CD4-positive, alpha-beta memory T cell (primary cell): ENCODE measurements at places on chromosomes 5 and 9.

DNA sequence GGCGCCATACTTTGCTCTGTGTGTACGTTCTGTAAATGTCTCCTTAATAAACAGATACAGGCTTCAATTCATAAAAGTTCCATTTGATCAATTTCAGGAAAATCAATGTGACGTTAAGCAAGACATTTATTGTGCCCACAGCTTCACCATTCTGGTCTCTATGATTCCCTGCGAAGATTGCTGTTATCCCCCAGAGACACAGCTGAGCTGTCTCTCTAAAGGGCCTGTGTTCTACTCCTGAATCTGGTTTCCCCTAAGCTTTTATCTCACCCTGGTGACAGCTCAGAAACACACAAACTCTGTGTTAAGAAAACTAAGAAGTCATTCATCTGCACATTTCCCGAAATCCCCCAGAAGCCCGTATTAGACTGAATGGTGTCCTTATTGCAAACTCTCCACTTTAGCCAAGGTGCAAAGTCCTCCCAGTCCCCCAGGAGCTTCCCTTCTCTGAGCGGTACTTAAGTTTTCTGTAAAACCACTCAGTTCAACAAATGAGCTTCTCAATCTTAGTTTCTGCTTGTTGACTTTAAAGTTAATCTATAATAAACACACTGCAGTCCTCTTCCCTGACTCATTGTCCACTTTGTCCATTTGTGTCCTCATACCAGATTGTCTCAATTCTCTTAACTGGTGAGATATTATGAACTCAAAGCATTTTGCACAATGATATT is 1.4 kb upstream of the C5orf15 start:
- DNase-seq, result no peak

DNA sequence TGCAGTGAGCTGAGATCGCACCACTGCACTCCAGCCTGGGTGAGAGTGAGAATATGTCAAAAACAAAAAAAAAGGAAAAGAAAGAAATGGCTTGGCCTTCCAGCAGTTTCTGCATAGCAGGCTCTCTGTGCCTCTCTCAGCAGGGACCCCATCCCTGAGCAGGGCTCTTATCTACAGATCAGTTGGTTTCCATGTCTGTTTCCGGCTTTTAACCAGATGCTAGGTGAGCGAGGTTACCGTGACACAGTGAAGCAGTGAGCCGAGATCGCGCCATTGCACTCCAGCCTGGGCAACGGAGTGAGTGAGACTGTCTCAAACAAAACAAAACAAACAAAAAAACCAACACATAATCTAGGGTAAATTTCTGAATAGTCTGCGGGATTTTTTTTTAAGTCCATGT is 51.4 kb downstream of the COL5A1 start:
- no peak for DNase-seq

DNA sequence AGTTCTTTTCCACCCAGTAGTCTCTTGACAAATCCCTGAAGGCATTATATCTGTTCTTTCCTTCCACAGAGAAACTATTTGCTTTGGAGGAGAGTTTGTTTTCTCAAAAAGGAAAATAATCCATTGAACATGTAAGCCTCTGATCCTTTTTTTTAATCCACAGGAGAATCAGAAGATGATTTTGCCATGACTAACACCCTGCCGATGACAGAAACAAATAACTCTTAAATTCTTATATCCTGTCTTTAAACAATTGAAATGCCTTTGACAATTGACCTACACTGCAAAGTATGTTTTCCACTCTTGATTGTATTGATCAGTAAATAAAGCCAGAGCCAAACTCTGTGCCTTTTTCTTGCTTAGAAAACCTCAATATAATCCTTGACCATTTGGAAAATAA is 666.4 kb upstream of the CTNND2 start:
- no peak for DNase-seq

- DNase-seq, result no peak
Observed at GRCh38 chr5:38716516-38716915, 129.3 kb upstream of the OSMR start.

GRCh38 chr9:93369686-93370085 is 81.8 kb upstream of the FAM120A start:
- no peak for DNase-seq

GRCh38 chr9:6498982-6499381 is 86.0 kb downstream of the UHRF2 start:
- no peak for DNase-seq

DNA sequence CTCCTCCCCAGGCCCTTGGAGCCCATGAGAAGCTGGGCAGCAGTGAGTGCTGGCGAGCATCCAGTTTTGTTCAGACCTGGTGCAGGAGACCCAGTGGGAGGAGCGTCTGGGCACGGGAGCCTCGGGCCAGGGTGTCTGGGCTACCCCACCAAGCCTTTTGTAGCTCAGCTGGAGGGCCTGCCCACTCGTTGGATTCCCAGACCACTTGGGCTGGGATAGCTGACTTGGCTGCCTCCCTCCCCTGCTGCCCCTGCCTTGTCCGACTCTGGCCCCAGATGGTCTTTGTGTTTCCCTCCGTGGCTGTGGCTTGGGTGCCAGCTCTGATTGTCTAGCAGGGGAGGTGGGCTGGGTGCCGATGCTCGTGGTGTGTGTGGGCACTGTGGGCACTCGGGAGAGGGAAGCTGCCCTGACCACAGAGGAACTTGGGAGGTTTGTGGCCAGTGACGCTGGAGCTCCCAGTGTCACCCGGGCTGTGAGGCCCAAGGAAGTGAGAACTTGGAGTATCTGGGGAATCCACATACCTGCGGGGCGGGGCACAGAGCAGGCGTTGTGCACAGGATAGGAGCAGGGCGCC is 47.3 kb downstream of the WNK2 start:
- DNase-seq, result no peak

DNA sequence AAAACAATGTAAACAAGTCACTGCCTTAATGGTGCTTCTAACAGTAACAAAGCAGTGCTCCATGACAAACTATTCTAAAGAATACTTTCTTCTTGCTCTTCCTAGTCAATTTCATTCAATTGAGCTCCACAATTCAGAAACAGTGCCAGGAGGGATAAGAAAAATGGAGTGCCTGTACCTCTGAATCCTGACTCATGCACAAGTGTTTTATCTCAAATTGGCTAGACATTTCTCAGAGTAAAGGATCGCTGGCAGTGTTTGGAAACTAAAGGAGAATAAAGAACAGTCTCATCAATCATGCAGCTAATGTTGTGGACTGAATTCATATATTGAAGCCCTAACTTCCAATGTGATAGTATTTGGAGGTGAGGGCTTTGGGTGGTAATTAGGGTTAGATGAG is 27.6 kb downstream of the SLC25A51 start:
- no peak for DNase-seq
